Endothelial cell of umbilical vein (primary cell): ENCODE measurements at places on chromosomes 2 and 18.
A peak's percentile ranks its signal among the peaks of the same experiment; 100 is the strongest.

- DNase-seq: no peak
Measured at GRCh38 chr2:58788402-58788801, 547.3 kb upstream of the FANCL start.

GRCh38 chr2:99031481-99031880 lies 95.5 kb upstream of the CRACDL start:
- no peak for DNase-seq

DNA sequence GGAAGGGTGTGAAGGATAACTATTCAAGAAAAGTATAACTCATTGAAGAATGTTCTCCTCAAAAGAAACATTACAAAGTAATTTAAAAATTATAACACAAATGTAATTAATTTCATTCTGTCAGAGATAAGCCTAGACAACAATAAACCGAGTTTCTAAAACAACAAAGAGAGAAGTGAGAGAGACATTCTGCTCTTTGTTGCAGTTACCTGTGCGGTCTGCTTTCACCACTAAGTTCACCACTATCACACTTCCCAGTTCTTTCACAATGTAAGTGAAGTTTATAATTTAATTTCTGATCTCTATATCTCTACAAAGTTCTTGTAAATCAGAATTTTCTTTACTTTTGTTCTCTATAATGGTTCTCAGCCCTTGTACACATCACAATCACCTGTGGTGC lies 76.3 kb upstream of the FRZB start:
- DNase-seq: no peak

DNA sequence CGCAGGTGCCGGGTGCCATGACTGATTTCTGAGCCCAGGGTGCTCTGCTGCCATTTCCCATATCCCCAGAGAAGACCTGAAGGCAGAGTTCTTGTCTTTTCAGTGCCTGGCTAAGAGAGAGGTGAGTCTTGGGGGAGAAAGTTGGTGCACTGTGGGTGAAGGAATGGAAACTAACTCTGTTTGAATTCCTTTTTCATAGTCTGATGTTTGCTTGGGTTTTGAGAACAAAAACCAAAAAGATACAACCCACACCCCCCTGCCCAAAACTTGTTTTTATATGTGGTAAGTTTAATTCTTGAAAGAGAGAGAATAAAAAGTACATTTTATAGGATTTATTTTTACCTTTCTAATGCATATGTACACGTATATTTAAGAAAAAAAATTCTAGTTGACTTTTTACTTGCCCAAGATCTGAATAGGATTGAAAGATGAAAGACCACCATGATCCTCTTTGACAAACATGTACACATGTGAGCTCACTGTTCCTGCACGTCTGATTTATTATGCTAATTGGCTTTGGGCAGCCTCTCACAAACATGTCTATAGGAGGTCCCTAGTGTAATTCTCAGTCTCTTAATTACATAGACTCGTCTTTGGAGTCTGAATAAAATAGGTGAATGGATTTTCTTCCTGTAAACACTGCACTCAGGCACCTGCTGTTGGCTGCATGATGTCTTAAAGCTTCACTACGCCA lies 46.3 kb downstream of the ARL4C start:
- no peak for DNase-seq

DNA sequence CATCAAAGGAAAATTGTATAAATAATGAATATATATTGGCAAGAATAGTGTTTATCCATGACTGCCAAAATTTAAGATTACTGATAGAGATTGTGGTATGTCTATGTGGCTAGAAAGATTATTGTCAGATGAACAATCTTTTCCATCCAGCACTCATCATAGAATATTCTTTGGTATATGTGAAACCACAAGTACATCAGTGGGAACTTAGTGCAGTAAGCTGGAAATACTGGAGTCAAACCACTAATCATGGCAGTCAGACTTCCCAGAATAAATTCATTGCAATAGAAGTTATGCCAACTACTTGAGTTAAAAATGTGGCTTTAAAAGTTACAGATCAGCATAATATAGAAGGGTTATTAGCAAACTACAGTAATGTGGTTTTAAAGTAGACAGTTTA lies 310.3 kb downstream of the GULP1 start:
- DNase-seq: no peak

GRCh38 chr2:190535121-190535439 lies 558 bp upstream of the NEMP2 start:
- DNase-seq: peak; percentile 43

GRCh38 chr2:222730366-222730999 lies 59.0 kb downstream of the MOGAT1 start:
- DNase-seq: no peak

GRCh38 chr2:17643031-17643615 lies 102.6 kb downstream of the VSNL1 start:
- DNase-seq: peak; percentile 73

GRCh38 chr2:70886541-70886987 lies 49.1 kb upstream of the ATP6V1B1 start:
- DNase-seq: no peak

GRCh38 chr18:77234504-77235365 lies 14.9 kb upstream of the GALR1 start:
- no peak for DNase-seq

DNA sequence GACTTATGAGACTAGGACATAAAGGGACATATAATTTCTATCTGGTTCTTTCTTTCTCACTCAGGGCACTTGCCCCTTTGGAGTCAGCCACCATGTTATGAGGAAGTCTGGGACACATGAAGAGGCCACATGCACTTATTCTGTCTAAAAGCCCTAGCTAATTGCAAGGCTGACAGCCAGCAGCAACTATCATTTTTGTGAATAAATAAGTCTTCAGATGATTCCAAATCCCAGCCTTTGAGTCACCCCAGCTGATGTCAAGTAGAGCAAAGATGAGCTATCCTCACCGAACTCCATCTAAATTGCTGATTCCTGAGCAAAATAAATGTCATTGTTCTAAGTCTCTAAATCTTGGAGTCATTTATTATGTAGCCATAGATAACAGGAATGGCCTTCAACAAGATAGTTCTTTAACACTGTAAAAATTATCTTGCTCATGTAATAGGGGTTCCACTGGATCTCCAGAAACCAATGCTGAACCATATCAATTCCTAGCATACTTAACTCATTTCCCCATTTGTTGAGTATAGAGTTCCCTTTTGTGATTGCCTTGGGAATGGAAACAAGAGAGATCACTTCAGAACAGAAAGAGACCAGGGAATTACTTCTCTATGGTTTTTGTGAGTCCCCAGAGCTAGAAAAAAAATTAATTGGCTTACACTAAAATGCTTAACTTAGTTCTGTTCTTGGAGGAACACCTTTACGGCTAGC lies 50.6 kb upstream of the FN1 start:
- no peak for DNase-seq

GRCh38 chr2:32284321-32284720 lies 6.6 kb downstream of the YIPF4 start:
- DNase-seq: peak; percentile 71
